Right atrium auricular region (tissue), 2 donors: ENCODE measurements at places on chromosomes 12 and 14. TPM values are rescaled to one million over a fixed set of nuclear protein-coding genes. Genes with fewer than 3 reads are reported as not detected.

The MDP1 gene
- total RNA-seq: 15.5 TPM

DNA sequence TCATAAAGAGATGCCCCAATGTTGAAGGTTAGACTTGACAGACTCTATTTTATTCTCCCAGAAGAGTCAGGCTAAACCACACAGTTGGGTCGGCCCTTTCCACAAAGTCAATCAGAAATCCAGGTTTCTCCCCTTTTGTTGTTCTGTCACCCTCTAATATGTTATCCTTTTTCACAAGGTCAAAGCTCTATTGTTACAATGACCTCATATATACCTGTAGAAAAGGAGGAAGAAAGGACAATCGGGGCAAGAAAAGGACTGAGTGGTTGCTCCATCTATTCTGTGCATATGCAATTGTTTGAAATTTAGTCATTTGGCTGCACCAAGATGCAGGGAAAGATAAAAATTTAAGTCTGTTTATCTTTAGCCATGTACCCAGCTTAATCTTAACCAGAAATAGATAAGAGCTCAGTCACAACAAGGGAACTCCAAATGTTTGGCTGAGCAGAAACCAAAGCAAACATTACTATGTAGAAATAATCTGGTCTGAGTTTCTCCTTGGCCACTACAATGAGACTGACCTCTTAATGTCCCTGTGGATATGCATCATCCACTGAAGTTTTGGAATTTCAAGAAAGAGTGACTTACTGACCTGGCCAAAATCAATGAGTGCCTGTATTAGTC is 503.7 kb downstream of the GALC start:
- DNase-seq: no peak

The CLBA1 gene
- total RNA-seq: 2.0 TPM

DNA sequence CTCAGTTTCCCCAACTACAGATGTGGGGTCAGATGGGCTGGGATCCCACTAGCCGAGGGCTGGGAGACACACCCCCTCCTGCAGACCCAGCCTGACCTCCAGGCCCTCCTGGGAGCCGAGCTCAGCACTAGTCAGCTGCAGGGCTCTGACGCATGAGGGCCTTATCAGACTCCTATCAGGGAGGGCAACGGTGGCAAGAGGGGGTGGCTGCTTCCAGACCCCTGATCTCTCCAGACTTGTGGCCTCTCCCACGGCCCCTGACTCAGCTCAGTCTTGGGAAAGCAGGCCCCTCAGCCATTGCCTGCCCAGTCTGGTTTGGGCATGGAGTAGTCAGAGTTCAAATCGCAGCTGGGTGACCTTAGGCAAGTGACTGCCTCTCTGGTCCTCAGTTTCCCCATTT is 2.5 kb downstream of the RASAL1 start:
- no peak for DNase-seq

DNA sequence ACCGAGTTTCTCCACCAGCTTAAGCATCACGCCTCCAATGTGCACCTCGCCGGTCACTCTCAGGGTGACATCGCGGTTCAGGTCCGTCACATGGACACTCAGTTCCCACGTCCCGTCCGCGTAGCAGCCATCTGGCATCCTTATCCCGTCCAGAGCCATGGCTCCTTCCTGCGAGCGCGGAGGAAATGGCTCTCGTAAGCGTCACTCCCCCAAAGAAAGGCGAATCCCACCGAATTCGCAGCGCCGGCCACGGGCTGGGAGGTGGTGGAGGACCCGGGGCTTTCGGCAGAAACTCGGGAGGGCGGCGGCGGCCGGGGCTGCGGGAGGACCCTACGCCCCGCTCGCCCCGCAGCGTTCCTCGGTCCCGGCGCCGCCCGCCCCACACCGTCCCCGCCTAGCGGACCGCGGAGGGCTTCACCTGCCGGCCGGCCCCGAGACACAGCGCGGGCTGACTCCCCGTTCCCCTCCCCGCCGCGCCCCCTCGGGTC is 396 bp downstream of the FERMT2 start:
- DNase-seq: peak; percentile 77
